Activated CD4-positive, alpha-beta T cell treated with anti-CD3 and anti-CD28 coated beads, Interleukin-2, amount 10 ng/mL, durations not matched to agents 7 days and 5 days (primary cell): ENCODE measurements at places on chromosomes 1 and 21.

DNA sequence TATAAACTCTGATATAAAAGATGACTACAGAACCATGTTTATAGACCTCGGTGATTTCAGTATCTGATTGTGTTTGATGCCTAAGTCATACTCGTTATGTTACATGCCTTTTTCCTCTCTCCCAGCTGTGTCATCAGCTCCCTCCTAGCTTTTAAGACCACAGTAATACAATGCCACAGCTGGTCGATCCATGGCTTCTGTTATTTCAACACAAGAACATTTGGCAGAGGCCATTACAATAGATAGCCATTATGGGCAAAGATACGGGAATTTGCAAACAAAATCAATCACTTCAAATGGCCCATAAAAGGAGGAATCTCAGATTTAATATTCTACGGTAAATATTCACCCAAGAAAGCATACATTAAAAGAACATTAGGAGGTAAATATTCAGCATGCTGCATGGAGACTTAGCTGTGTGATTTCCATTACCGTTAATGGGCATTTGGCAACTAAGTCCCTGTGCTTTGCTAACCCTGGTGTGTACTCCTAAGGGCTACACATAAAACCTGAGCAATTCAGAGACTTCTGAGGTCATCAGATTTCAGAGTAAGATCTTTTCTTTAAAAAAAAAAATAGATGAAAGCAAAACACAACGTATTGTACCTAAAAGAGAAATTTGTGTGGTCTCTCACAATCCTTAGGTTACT lies 153.4 kb downstream of the PIGK start:
- DNase-seq = no peak

GRCh38 chr1:100230765-100231164 lies 18.9 kb downstream of the DBT start:
- no peak for DNase-seq

- peak; percentile 90 for DNase-seq
Observed at GRCh38 chr1:30779294-30780071, 21.9 kb upstream of the LAPTM5 start.

GRCh38 chr1:53851571-53852285 lies 13.6 kb upstream of the NDC1 start:
- DNase-seq = no peak

DNA sequence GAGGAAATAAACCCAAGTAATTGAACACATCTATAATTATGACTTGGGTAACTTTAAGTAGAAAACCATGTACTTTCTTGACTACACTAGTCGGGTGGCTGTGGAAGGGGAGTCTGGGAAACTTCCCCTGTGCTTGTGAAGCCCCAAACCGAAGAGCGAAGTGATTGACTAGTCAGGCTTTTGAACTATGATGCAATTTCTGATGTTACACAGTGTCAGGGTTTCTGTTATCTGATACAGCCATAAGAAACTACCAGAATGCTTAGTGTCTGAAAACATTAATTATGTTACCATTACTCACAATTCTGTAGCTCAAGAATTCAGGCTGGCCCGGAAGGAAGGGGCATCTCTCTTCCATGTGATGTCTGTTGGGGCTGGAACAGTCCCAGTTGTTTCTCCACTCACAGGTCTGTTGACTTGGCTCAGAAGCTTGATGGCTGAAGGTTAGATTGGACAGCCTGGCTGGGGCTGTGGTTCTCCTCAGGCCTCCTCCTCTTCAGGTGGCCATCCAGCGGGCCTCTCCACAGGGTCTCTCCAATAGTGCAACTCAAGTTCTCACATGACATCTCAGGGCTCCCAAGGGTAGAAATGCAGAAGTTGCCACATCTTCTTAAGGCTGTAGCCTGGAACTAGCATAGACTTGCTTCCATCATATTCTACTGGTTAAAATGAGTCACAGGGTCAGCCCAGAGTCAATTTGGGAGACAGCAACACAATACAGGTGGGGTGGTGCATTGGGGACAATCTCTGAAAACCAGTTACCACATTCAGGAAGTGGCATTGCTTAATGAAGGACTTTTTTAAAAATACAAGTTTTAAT lies 8.3 kb upstream of the C8B start:
- DNase-seq = no peak

DNA sequence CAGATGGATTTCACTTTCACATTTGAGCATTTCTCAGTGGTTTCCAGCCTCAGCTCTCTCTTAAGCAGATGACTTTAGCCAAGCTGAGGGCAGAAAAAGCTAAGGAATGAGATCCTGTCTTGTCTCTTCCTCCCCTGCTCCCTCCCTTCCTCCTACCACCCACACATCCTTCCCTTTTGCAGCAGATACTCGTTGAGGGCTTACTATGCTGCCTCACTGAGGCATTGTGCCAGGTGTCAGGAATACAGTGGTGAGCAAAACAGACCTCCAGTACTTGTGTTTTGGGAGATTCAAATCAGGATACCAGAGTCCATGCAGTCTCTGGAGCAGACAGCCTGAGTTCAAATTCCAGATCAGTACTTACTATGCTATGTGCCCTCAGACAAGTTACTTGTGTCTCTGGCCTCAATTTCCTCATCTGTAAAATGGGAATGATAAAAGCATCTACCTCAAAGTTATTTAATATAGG lies 43.2 kb downstream of the KIF26B start:
- DNase-seq = no peak

DNA sequence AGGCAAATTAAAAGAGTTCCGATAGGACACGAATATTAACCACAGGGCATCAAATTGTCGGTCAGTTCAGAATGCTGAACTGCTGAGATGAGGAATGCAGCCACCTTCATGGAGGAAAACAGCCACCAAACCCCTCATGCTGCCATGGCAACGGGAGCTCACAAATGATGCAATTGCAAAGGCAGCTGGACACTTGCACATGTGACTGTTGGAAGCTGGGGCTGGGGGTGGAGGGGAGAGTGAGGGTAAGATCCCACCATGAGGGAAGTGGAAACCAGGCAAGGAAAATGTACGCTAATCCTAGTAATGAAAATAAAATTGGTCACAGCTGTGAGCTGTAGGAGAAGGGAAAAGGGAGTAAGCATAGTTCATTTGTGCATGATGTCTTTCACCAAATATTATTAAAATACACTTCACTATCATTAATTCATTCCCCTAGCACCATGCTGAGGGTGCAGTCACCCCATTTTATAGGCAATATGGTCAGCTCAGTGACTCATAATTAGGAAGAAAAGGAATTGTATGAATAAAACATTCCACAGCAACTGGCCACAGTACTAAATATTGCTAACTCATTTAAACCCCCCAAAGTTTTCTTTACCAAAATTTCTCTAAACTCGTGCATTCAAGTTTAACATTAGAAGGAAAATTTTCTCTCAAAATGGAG lies 15.3 kb downstream of the BECN2 start:
- DNase-seq = no peak

GRCh38 chr1:205706601-205707502 lies 26.5 kb upstream of the SLC45A3 start:
- DNase-seq = no peak

- DNase-seq = no peak
Observed at GRCh38 chr1:243251539-243251938, 3.5 kb downstream of the CEP170 start.

- DNase-seq = peak; percentile 38
Observed at GRCh38 chr1:156845055-156845952, 13.6 kb downstream of the INSRR start.

GRCh38 chr1:155499953-155500639 lies 62.5 kb downstream of the ASH1L start:
- DNase-seq = no peak

DNA sequence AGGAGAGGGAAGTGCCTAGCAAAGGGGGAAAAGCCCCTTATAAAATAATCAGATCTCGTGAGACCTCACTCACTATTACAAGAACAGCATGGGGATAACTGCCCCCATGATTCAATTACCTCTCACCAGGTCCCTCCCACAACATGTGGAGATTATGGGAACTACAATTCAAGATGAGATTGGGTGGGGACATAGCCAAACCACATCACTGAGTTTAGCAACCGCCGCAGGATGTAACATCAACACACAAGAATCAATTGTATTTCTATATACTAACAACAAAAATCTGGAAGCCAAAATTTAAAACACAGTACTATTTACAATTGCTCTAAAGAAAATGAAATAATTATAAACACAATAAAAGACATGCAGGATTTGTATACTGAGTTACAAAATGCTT lies 21.9 kb downstream of the DIRAS3 start:
- no peak for DNase-seq

- no peak for DNase-seq
Observed at GRCh38 chr1:25003457-25004190, 73.5 kb upstream of the RUNX3 start.

- DNase-seq = no peak
Observed at GRCh38 chr1:22096036-22096435, 43.5 kb downstream of the CDC42 start.

GRCh38 chr1:66571789-66572188 lies 37.8 kb downstream of the SGIP1 start:
- no peak for DNase-seq

GRCh38 chr1:39858315-39858714 lies 25.0 kb downstream of the TRIT1 start:
- DNase-seq = no peak

- no peak for DNase-seq
Observed at GRCh38 chr21:41897047-41897669, 18.0 kb upstream of the PRDM15 start.

- no peak for DNase-seq
Observed at GRCh38 chr21:43842742-43843141, 22.3 kb upstream of the AGPAT3 start.

GRCh38 chr1:220203816-220204215 lies 68.4 kb downstream of the RAB3GAP2 start:
- DNase-seq = no peak

GRCh38 chr1:7196036-7196911 lies 411.0 kb downstream of the CAMTA1 start:
- no peak for DNase-seq

DNA sequence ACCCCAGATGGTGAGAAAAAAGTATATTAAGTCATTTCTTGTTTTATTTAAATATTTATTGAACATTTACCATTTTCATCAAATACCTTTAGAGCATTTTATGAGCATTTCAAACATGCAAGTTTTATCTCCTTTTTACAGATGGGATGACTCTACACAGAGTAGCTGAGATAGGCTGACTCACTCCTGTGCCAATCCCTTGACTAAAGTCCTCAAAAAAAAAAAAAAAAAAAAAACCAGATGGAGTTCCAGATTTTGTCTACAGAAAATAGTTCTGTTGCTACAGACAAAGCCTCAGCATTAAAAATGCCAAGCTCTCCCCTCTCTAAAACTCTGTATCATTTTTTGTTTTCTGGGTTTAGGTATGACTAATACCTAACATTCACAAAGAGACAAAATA lies 303.0 kb upstream of the PLD5 start:
- no peak for DNase-seq

DNA sequence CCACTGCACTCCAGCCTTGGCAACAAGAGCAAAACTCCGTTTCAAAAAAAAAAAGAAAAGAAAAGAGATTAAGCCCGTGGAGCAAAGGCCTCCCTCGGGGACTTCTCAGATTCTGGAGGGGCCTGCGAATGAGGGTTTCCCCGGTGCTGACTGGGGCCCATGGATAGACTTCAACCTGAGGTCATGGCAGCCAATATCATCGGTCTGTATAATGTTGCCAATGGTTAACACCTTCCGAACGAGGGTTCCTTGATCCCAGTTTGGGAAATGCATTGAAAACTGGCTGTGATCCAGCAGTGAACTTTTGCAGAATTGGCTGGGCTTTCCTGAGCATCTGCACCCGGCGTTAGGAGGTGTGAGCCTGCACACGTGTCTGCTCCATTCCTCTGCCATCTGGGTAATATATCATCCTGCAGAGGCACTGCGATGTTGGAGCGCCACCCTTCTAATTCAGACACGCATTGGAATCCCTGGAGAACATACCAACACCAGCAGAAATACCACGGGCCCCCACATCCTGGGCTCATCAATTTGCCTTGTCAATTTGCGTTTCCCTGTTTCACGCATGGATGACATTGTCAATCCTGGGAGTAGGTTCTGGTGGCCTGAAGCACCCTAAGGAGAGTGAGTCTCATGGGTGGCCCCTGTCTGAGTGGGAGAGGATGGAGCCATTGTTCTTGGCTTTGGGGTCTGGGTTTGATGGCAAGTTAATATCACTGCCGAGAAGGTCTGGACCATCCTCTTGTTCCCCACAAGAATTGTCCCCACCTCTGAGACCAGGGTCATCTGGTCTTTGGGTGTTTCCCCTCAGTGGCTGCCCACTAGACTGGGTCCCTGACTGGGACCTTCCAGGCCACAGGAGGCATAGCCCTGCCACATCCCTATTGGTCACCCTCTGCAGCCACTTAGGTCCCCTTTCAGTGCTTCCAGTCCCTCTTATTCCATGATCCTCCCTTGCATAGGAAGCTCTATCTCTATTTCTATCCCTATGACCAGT lies 441.0 kb downstream of the PTPRU start:
- no peak for DNase-seq

- peak; percentile 40 for DNase-seq
Observed at GRCh38 chr1:231550448-231550781, 21.9 kb downstream of the TSNAX start.

DNA sequence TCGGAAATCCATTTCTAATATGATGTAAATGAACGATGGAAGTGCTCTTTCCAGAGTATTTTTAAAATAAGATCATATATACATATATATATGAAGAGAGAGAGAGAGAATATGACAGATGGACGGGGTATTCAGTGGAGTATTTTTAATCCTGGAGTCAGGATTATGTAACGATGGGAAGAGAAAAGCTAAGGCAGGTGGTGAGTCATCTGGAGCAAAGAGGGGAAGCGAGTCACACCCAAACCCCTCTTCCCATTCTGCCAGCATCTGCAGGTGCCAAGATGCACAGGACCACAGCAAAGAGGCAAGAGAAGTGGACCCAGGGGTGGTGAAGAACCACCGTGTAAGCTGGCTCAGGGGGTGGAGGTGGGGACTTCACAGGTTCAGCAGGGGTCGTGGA lies 102.7 kb upstream of the GRIK3 start:
- DNase-seq = no peak

GRCh38 chr1:230282157-230282556 lies 144.0 kb downstream of the PGBD5 start:
- peak; percentile 15 for DNase-seq

DNA sequence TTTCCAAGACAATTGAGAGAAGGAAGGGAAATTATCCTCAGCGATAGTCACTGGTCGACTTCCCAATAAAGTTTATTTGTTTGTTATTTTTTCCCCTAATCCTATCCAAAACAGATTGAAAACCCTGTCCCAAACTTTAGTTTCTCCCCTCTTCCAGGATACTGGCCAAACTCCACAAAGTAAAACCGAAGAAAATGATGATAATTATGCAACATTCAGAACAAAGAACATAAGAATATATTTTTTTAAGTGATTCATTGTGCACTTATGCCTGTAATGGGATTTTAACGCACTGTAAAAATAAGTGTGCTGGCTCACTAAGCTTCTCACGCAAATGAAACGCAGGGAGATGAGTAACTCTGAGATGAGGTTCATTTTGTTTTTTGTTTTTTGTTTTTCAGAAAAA lies 6.0 kb downstream of the GLIS1 start:
- DNase-seq = no peak

DNA sequence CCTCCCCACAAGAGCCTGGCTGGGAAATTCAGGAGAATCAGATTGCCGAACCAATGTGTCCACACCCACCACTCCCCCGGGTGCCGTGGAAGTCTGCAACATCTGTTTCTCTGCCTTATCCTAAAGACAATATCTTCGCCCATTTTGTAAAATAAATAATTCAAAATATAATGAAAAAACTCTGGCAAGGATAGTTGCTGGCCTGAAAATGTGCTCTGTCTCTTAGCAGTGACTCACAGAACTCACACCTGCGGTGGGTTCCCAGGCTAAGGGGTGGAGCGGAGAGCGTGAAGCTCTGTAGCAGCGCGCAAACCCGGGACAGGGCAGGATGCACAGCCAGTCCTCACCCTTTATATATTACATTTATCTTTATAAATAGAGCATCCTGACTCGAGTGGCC lies 99.9 kb downstream of the COLGALT2 start:
- DNase-seq = no peak
